ENCODE measurements at places on chromosomes 4 and X.

DNA sequence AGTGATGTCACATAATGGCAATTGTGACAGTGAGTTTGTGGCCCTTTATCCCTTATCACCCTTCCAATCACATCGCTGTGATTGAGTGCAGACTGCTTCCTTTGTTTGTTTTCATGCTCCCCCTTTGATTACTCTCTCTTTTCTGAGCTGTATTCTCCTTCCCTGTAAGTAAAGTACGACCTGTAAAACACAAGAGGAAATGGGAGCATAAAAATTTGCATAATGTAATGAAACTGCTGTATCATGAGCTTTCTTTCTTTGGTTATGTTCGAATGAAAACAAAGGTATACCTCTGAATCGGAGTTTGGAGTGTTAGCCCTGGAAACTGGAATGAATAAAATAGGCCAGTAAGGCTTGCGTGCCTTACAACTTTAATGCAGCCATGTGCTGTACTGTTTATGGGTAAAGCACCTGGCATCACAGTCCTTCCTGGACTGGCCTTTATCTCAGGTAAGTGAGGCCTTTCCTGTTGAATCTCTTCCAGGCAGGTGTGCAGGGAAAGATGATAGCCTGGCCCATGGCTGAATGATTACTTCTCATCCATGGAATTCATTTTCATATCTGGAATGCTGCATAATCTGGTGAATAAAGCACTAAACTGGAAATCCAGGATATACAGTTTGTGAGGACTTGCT, 26.6 kb upstream of the HS3ST1 start:
- no peak for DNase-seq

GRCh38 chr4:21819086-21819485, 129.5 kb downstream of the KCNIP4 start:
- no peak for DNase-seq

GRCh38 chr4:152090543-152090942, 329.7 kb upstream of the GATB start:
- no peak for DNase-seq

DNA sequence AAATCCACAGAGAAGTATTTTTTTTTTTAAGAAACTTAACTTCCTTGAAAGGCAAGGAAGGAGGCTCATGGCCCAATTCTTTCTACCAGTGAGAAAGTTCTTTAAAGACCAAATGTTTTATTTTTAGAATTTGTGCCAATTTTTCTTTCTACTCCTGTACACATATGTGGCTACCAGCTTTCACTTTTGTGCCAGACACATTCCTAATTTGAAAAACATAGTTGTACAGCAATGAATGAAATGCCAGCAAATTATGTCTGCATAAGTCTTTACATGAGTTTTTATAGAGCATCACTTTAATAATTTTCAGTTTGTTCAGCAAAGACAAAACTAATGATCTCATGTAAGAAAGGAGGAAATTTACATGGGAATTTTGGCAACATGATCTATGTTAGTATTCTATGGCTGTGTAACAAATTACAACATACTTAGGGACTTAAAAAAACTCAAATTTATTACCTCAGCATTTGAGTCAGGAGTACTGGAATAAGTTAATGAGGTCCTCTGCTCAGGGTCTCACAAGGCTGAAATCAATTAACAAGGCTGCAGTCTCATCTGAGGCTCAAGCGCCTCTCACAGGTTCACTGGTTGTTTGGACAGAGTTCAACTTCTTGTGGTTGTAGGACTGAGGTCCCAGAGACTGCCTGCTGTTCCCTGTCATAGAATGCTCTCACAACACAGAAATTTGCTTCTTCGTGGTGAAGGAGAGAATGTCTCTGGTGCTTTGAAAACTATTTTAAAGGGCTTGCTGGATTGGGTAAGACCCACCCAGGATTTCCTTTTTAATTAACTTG, 678.2 kb upstream of the FAM241A start:
- DNase-seq = no peak

GRCh38 chr4:95510145-95510544, 38.6 kb downstream of the UNC5C start:
- no peak for DNase-seq

DNA sequence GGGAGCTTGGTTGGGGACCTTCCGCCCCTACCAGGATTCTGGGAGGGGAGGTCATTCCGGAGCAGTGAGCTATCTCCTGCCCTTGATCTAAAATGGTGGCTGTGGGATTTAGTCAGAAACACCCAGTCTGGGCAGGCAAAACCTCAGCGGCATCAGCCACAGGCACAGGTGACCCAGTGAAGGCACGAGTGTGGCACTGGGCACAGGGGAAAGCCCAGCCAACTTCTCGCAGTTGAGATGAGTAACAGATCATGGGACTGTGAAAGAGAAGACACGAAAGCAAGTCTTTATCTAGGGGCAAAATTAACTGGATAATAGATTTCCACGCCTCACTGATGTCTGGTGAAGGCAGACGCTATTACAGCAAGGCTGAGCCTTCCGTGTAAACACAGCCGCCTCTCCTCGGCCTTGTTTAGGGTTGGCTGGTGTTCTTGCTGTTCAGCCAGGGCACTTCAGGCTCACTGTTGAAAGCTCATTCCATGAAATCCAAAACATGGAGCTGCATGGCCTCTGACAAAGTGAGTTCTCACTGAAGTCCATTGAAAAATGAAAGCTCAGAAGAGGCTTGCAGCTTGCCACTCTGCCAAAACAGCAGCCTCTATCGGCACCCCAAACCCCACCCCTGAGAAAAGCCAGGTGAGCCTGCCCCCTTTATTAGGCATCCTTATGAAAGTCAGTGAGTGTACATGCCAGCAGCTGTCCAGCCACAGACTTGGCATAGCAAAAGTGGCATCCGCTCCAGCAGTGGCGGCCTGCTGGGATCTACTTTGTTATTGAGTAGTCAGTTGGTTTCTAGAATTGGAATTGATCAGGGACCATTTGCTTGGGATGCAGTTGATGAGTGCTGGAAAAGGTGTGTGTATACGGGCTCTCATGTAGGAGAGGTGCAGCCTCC, 102.3 kb upstream of the MTM1 start:
- no peak for DNase-seq

DNA sequence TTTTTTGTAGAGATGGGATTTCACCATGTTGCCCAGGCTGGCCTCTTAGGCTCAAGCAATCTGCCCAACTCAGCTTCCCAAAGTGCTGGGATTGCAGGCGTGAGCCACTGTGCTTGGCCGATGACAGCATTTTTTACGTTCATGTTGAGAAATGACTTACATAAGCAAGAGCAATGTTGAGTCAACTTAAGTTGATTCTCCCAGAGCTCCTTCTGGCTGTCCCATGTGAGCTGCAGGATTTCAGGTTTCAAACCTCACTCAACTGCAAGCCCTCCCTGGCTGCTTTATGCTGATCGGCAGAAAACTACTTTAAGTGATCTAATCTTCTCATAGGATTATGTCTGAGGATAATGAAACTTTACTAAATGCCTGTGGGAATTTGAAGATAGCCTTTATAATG, 86.8 kb downstream of the GC start:
- DNase-seq = no peak

GRCh38 chr4:6201580-6202091, 1.3 kb upstream of the JAKMIP1 start:
- DNase-seq = no peak
